Liver (tissue), 10 donors: ENCODE measurements at places on chromosomes 4 and X. TPM values are rescaled to one million over a fixed set of nuclear protein-coding genes. Genes with fewer than 3 reads are reported as not detected.

DNA sequence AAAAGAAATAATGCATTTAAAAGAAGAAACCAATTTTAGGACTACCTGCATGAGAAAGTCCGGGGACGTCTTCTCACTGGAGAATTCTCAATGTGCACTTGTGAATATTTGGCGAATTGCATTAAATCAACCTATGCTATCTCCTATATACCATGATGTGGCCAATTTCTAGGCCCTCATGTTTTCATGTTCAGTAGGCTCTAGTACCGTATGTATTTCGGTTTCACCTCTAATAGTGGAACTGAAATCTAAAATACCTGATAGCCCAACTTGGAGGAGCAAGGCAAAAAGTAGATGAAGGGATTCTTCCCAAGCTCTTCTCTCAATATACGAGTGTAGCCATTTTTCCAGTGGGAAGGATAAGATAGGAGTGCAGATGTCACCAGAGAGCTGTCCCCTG, 11.4 kb upstream of the FGF2 start:
- no peak overlapping the region for H3K4me3 ChIP-seq
- no peaks in the 10 kb centered on the region for H3K4me1 ChIP-seq
- H3K27me3 ChIP-seq, result no peaks in the 10 kb centered on the region
- DNase-seq, result no peak
- H3K27ac ChIP-seq, result no peak overlapping the region
- no peaks in the 10 kb centered on the region for H3K36me3 ChIP-seq

DNA sequence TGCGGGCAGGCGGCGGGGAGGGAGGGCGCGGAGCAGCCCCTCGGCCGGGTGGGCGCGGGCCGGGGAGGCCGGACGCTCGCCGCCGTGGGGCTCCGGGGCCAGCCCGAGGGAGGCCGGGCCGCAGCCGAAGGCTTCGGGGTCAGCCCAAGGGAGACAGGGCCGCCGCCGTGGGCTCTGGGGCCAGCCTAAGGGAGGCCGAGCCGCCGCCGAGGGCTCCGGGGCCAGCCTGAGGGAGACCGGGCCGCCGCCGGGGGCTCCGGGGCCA, 251 bp downstream of the KIAA0232 start:
- DNase-seq, result no peak
- peak overlapping the region; percentile 98 for H3K27ac ChIP-seq
- H3K4me3 ChIP-seq, result peak overlapping the region; percentile 76
- peaks cover 21% of the 10 kb centered on the region for H3K4me1 ChIP-seq
- H3K27me3 ChIP-seq, result no peaks in the 10 kb centered on the region

DNA sequence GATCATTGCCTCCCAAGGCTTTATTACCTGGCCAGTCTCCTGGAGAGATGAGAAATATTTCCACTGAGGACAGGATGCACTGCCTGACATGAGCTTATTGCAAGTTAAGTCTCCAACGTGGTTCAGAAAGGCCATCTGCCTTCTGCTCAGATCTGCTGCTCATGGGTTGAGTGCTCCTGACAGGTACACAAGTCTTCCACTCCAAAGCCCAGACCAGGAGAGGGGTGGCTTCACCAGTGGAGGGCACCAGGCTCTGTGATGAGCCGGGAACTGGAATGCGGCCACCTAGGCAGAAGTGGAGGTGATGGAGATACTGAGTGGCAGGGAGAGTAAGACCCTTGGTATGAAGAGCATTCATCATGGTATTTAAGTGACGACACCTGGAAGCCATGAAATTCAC, 79.5 kb upstream of the IRF2 start:
- no peaks in the 10 kb centered on the region for H3K36me3 ChIP-seq
- no peak overlapping the region for H3K27ac ChIP-seq
- H3K4me3 ChIP-seq, result no peak overlapping the region
- no peaks in the 10 kb centered on the region for H3K27me3 ChIP-seq

DNA sequence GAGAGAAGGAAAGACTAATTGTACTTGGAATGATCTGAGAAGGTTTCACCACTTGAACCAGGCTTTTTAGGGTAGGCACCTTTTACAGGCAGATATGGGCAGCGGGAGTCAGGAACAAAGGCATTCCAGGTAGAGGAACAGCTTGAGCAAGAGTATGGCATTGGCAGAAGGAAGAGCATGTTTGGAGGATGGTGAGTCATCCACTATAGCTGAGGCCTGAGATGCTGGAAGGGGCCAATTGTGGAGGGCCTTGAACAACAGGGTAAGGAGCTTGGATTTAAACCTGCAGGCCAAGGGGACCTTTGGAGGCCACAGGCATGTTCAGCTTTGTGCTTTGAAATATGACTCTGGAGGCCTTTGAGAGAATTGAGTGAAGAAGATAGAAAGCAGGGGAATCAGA, 32.2 kb downstream of the PFKFB1 start:
- peaks cover 15% of the 10 kb centered on the region for H3K36me3 ChIP-seq
- no peaks in the 10 kb centered on the region for H3K4me1 ChIP-seq
- H3K27ac ChIP-seq, result no peak overlapping the region
- no peak overlapping the region for H3K4me3 ChIP-seq
- DNase-seq, result no peak

- no peaks in the 10 kb centered on the region for H3K4me1 ChIP-seq
- no peak for DNase-seq
- H3K27me3 ChIP-seq, result no peaks in the 10 kb centered on the region
These were observed 235.9 kb downstream of the PALLD start for GRCh38 chr4:168732714-168733113.

- H3K4me1 ChIP-seq, result no peaks in the 10 kb centered on the region
- no peak overlapping the region for H3K4me3 ChIP-seq
- no peaks in the 10 kb centered on the region for H3K36me3 ChIP-seq
- H3K27me3 ChIP-seq, result no peaks in the 10 kb centered on the region
These were observed 525.5 kb upstream of the ZFP42 start for GRCh38 chr4:187470061-187470460.

The FGF5 gene
- total RNA-seq, result not detected

The SYTL4 gene
- 5.2 TPM for total RNA-seq
